ENCODE measurements at places on chromosomes 6 and 20. TPM values are rescaled to one million over a fixed set of nuclear protein-coding genes. Genes with fewer than 3 reads are reported as not detected.

DNA sequence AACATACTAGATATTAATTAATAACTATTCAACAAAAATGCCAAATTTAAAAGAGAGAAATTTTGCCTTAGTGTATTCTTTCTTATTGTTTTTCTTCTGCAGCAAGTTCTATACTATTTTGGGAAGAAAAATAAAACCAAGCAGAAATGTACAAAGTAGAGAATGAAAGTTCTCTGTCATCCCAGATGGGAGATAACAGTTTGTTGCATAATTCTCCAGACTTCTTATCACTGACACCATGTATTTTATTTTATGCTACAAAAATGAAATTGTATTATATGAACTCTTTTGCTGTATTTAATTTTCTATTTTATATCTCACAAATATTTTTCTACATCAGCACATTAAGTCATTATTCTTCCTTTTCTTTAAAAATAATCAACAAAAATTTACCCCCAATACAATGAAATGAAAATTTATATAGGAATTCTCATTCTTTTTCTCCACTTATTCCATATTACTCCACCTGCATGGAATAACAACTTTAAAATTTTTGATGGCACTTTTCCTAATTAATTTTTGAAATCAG, 18.2 kb downstream of the TMEM244 start:
- no peak for DNase-seq

- no peak for DNase-seq
Measured at GRCh38 chr6:165659945-165660856, 2.8 kb downstream of the PDE10A start.

DNA sequence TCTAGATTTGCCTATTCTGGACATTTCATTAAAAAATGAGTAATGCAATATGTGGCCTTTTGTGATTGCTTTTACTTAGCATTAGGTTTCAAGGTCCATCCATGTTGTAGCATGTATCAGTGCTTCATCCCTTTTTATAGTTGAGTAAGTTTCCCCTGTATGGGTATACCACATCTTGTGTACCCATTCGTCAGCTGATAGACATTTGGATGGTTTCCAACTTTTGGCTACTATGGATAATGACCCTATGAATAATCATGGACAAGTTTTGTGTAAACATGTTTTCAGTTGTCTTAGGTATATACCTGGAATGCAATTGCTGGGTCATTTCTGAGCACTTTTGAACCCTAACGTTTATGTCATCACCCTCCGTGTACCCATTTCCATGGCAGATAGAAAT, 15.4 kb downstream of the METTL24 start:
- DNase-seq, result no peak

DNA sequence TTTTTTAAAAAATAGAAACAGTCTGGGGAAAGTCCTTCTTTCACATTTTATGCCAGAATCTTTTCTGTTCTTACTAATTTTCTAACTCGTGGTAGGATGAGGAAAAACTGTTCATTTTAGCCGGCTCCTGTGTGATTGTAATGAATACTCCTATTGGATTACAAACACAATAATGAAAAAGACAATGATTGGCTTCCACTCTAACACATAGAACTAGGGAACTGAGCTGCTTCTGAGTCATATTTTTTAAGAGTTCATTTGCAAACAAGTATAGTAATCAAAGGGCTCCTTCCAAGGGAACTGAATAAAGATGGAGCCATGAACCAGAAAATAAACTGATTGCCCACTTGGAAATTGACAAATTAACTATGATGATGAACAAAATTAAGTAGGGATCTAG, 265.3 kb upstream of the TCF21 start:
- no peak for DNase-seq

DNA sequence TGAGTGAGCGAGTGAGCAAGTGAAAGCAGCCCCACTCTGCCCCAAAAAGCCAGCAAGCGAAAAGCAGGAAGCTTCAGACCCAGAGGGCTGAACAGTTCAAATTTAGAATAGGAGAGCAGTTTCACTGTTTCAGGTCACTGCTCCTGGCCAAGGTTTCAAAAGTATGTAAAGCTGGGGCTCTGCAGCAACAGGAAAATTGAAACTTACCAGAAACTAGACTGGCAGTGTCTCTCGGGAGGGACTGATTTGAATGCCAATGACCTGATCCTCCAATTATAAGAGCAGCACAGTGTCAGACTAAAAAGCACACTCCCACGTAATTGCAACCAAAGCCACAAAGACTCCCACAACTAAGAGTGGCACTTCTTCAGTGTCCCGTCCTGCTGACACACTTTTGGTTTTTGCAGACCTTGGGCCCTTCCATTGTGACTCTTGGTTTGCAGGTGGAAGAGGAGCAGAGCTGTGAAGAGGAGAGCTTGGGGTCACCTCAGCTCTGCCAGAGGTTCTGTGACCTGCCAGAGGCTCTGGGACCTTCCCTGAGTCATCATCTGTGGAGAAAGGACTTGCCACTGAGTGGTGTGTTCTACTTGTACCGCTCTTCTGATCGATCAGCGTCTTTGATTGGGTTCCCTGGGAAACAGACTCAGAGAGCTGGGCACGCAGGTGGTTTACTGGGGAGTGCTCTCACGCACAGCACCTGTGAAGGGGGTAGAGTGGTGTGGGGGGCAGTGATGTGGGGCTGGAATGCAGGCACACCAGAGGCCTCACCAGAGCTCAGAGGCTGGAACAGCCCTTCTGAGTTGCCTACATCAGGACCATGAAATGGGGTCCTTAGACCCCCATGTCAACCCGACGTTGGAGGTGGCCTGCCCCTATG, 52.7 kb upstream of the PTGIS start:
- peak; percentile 72 for DNase-seq

DNA sequence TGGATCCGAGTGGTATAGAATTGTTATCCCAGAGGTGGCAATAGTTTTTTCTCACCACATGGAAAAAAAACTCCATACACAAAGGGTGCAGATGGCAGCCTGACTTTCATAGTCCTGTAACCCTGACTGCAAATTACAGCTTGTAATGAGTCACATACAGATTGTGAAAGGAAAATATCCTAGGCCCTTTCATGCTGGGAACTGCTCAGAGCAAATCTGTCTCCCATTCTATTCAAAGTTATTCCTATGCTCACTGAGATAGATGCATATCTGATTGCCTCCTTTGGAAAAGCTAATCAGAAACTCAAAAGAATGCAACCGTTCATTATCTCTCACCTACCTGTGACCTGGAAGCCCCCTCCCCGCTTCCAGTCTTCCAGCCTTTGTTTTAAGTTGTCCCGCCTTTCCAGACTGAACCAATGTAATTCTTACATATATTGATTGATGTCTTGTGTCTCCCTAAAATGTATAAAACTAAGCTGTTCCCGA, 108.7 kb upstream of the MAP3K4 start:
- no peak for DNase-seq

GRCh38 chr20:51562027-51562331, 19.5 kb upstream of the NFATC2 start:
- no peak for DNase-seq

DNA sequence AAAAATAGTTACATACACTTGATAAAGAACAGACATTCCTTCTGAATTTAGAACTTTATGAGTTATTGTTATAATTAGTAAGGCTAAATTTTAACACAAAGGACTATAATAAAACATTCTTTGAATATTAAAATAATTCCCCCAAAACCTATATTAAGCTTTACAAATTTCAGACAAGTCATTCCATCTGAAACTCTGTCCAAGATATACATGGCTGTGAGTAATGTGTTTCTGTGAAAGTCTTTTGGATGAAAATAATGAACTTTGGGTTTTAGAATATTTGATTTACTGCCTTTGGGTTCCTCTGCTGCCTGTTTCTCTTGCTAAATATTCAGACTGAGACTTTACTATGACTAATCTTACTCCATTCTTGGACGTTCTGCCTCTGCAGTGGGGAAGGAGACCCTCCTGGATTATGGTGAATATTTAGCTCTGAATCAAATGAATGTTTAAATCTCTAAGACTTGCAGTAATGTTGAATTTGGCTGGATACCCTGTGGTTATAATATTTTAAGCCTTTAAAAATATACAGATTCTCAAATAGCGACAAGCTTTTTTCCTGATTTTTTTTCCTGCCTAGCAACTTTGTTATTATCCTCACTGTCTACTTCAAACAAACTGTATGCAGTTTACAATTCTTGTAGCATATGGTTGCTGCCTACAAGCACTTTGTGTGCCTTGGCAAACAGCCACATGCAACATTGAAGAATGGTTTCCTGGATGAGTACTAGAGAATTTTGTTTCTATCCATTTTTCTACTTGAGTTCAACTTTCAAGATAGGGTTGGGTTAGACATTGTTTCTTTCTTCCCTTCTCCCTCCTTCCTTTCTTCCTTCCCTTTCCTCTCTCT, 51.4 kb downstream of the TXLNB start:
- no peak for DNase-seq

GRCh38 chr20:40010483-40010882, 678.6 kb downstream of the MAFB start:
- no peak for DNase-seq

DNA sequence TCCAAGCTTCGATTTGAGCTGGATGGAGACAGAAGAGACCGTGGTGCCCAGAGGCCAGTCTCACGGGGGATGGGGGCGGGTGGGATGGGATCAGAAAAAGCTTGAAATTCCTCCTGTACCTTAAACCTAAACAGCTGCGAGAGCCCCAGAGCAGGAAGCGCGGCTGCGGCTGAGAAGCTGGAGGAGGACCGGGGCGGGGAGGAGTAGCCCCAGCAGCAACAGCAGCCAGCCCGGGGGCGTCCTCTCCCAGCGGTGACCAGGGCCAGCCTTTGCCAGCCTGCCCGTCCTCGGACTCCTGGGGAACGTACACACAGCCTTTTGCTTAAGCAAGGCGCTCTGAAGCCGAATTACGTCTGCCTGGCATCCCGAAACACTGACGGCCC, 17.4 kb upstream of the PRDM13 start:
- DNase-seq, result no peak

The NFYA gene
- total RNA-seq, result 31.1 TPM

The MUC21 gene
- not detected for total RNA-seq

The HLA-DOA gene
- total RNA-seq, result 8.1 TPM

The TAP1 gene
- total RNA-seq, result 211 TPM

The FILIP1 gene
- not detected for total RNA-seq

Measured in activated CD8-positive, alpha-beta T cell treated with anti-CD3 and anti-CD28 coated beads for 36 hours (primary cell).